Smooth muscle cell of the umbilical artery (primary cell): ENCODE measurements at places on chromosomes 12 and 14. TPM values are rescaled to one million over a fixed set of nuclear protein-coding genes. Genes with fewer than 3 reads are reported as not detected.

B3GNT4 gene
- total RNA-seq = 0.65 and 1.2 TPM in 2 replicates

APOLD1 gene
- total RNA-seq = 3.0 and 4.5 TPM in 2 replicates

AHNAK2 gene
- total RNA-seq = 52.9 and 217 TPM in 2 replicates

OR4E1 gene
- not detected in 2 replicates for total RNA-seq

NPFF gene
- not detected in 2 replicates for total RNA-seq

FOXG1 gene
- under 0.01 TPM in 1 of 2 replicates, not detected in the other for total RNA-seq

KITLG gene
- 15.3 and 43.1 TPM in 2 replicates for total RNA-seq

YEATS4 gene
- 11.3 and 11.5 TPM in 2 replicates for total RNA-seq

KLRF1 gene
- not detected in 2 replicates for total RNA-seq

POU6F1 gene
- 1.2 and 2.4 TPM in 2 replicates for total RNA-seq

SMCO3 gene
- 3.5 and 10.1 TPM in 2 replicates for total RNA-seq

PTPN6 gene
- total RNA-seq = not detected in 2 replicates

GPR137C gene
- total RNA-seq = 0.59 and 0.60 TPM in 2 replicates
